ENCODE measurements at places on chromosomes 4 and X.
A peak's percentile ranks its signal among the peaks of the same experiment; 100 is the strongest.

DNA sequence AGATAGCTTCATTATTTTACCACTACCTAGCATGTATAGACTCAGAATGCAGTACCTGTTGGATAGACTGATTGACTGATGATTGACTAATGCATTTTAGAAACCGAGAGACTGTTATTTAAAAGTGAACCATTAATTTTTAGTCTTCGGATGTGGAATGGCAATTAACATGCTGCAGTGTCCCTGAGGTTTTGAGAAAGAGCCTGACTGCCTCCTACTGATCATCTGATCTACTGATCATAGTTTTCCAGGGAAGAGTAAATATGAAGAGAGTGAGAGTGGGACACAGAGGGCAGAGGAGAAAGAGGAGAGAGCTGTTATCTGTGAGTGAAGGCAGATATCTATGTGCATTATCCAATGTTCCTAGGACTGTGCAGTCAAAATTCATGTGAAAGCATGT, 764.7 kb downstream of the TRIML1 start:
- no peak for DNase-seq

DNA sequence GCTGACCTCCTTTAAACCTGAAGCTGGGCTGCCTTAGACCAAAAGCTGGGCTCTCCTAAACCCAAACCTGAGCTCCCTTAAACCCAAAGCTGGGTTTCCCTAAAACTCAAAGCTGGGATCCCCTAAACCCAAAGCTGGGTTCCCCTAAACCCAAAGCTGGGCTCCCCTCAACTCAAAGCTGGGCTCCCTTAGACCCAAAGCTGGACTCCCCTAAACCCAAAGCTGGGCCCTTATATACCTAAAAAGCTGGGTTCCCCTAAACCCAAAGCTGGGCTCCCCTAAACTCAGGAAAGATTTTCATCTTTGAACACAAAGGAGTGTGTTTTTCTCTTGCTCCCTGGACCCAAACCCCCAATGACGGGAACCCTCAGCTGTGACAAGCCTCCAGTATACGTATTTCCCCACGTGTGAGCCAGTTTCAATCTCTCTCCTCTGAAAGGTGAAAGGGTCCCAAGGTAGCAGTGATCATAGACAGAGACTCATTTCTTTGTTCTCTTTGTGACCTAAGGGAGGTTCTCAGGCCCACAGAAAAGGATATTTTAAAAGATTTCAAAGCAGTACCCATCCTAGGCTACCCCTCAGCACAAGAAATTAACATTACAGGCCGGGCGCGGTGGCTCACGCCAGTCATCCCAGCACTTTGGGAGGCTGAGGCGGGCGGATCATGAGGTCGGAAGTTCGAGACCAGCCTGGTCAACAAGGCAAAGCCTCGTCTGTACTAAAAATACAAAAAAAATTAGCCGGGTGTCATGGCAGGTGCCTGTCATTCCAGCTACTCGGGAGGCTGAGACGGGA, 31.3 kb upstream of the ASMTL start:
- no peak for DNase-seq

GRCh38 chr4:14824189-14824588, 178.1 kb upstream of the CPEB2 start:
- no peak for DNase-seq

- DNase-seq, result no peak
Observed at GRCh38 chr4:139552517-139553307, 3.3 kb downstream of the SETD7 start.

DNA sequence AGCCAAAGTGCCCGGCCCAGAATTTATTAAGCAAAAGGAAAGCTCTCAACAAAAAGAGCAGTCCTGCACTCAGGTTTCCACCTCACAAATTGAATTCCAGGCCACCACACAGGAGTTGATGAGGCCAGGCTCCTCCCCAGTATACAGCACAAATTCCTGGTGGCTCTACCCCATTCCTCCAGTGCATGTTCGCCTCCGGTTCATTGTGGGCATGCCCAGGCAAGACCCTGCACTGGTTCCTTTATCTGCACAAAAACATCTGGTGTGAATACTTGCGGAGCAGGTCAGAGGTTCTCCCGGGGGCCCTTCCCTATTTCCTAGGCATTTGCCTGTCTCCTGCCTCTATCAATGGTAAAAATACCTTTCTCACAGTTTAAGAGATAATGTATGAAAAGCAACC, 195.2 kb upstream of the ANXA10 start:
- DNase-seq, result peak; percentile 75

DNA sequence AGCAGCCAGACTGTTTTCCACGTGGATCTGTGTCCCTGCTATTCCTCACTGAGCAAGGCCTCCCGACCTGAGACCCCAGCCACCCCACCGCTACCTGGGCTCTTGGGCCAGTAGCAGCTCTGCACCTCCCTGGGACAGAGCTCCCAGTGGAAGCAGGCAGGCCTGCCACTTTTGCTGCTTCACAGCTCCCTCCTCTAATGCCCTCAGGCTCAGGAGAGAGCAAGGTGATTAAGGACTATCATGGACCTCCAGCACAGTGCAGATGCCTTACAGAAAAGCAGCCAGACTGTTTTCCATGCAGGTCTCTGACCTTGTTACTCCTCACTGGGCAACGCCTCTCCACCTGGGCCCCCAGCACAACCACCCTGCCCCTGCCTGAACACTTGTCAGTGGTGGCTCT, 37.0 kb downstream of the AWAT2 start:
- no peak for DNase-seq

GRCh38 chrX:24253030-24253429, 60.8 kb downstream of the SUPT20HL2 start:
- DNase-seq, result no peak

- DNase-seq, result no peak
Observed at GRCh38 chr4:99078931-99079624, 9.5 kb downstream of the ADH5 start.

DNA sequence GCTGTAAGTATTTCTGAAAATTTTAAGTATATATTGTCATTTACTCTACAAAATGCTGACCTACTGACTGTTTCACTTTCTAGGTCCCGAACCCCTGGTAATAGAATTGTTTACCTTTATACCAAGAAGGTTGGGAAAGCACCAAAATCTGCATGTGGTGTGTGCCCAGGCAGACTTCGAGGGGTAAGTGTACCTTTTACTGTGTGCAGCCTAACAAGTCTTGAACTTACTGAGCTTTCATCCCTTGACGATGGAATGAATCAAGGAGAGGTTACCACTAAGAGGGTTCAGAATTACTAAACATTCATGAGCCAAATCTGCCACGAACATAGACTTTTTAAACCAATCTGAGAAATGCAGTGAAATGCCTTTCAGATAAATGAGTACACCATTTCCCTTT, 1.6 kb downstream of the RPL34 start:
- DNase-seq, result no peak

GRCh38 chr4:185033950-185034349, 15.7 kb downstream of the HELT start:
- DNase-seq, result no peak

GRCh38 chrX:28665778-28666177, 78.5 kb downstream of the IL1RAPL1 start:
- no peak for DNase-seq

DNA sequence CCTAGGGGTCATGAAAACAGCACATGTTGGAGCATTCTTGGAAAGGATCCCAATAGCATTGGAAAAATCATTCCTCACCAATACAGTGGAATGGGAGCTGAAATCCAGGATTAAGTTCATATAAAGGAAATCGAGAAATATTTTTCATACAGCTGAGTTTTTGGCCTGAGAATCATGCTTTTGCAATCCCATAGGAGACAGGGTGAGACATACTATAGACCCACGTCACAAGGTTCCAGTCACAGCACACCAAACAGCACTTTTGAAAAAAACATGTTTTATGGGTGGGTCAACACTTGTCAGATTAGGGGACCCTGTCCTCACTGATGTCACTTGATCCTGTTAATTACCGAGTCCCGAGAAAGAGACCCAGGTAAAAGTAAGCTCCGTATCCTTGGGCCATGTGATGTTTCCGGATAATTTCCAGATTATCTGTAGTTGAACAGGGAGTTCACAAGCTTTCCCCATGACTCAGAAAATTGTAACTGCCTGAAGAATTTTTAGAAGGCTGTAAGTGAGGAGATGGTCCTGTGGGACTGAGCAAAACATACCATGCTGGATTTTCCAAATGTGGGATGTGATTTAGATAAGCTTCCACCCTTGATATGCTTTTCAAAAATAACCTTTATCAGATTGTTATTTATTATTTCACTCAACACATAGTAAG, 80.9 kb upstream of the TLR3 start:
- no peak for DNase-seq

GRCh38 chrX:46381630-46382029, 163.6 kb downstream of the ZNF674 start:
- peak; percentile 38 for DNase-seq

- no peak for DNase-seq
Observed at GRCh38 chrX:115639334-115639880, 78.4 kb downstream of the PLS3 start.

DNA sequence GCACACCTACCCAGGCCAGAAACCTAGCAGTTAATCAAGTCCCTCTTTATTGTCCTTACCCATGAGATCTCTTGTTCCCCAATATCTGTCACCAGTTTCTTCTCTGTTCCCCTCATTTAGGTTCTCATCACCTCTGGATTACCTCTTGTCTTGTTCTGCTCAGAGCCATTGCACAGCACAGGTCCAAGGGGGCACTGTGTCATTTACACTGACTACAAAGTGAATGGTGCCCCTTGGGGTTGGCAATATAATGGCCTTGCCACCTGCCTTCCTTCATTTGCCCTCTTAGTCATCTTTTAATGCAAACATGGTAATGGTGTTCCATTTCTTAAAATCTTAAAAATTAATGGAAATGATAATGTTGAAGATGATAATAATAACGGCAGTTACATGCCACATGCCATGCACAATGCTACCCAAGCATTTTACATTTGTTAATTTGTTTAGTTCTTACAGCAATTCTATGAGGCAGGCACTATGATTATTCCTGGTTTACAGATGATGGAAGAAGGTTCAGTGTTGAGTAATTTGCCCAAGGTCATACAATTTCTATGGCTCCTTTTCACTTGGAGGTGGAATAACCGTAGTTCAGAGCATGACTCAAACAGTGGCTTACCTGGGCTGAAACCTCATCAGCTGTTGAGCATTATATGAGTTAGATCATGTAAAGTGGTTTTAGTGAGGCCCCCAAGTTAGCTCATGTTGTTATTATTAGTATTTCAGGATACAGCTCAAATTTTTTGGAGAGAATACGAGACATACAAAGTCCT, 117.9 kb downstream of the RASL11B start:
- DNase-seq, result no peak

DNA sequence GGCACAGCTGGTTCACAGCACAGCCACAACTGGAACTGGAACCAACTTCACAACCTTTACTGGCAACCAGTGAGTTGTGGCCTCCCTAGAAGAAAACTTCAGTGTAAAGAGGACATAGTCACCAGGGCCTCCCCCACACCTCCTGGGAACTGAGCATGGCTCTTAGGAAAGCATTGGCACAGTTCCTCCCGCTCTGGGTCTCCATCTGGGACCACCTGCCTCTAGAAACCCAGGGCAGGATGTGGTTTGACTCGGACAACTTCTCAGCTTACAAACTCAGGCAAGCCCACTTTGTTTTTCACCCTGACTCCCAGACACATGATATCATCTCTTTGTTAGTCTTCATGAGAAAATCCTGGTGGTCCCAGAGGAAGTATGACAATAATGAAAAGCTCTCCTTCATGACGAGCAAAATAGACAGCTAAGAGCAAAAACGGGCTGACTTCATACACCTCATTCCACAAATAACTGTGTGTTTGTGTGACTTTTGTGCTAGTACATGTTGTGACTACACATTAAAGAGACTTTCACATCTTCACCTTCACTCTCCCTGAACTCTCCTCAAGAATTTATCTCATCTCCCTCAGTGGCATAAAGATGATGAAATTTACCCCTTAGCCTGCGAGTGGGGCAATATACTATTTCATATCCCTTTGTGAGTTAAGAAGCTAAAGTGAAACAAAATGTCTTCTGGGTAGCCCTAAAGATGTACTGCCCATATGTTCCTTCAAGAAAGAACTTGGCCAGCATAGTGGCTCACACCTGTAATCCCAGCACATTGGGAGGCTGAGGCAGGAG, 75.4 kb downstream of the SH3KBP1 start:
- DNase-seq, result no peak

DNA sequence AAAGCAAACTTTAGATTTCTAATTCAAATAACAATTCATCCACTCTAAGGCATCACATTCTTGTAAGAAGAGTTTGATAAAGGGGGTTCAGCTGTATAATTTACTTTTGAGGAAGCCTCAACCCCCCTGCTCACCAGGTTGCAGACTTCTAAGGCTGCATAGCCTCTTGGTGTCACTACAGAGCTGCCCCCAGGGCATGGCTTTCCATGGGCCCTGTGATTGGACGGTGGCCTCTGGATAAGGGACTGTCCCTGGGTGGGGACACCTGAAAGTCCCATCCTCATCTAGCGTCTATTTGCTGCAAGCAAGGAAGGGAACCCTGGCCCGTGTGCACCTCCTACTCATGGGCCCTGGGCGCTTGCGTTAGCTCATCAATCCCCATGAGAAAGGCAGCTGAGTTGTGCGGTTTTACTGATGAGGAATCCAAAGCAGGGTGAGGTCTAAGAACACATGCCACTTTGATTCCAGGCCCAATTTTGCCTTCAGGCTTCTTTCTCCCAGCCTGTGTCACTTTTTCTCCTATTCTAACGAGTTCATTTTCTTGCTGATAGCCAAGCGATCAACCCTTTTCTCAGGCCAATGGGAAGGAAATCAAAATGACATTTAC, 51.8 kb downstream of the SCML1 start:
- no peak for DNase-seq

DNA sequence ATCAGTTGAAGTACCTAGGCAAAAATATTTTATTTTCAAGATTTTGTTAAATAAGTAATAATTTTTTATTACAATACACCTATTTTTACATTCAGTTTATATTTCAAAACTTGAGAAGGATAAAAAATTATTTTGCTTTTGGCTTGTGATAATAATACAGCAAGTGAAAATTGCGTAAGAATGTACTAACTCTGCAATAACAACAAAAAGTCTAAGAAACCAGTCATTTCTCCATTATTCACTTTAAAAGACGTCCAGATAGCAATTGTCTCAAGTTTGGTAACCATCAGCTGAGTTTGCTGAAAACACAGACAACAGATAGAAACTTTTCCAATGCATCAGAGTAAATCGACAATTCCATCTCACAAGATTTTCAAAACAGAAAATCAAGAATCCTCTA, 12.1 kb downstream of the CXCL8 start:
- no peak for DNase-seq

DNA sequence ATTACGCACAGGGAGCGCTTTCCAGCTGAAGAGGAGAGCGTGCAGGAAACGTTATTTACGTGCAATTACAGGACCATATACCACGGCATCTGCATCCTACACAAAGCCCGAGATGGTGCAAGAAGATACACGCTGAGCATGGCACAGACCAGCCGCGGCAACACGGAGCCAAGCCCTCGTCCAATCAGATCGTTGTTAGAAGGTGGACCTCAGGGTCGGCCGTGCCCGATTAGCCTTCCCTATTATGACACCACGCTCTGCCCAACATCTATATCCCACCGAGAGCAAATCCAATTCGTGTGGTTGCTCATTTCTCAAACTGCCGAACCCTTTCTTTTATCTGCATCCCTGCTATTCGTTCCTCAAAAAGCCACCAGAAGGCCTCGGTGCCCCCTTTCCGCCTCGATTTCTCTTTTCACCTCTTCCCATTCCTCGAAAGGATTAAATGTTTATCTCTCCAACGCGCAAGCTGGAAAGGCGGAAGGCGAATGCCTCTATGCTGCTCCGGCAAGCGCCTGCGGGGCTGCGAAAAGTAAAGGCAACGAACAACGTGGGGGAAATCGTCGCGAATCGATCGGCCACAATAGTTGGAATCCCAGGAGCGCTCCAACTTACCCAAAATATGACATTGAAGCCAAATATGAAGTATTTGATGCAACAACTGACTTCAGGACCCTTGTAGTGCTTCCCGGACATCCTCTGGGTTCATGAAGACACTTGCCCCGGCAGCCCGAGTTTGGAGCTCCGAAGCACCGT, 702 bp downstream of the TSPAN5 start:
- DNase-seq, result peak; percentile 39
